ENCODE measurements at places on chromosomes 2 and 18.

- no peak for DNase-seq
These were observed 55.9 kb upstream of the SLC38A11 start for GRCh38 chr2:165011199-165011598.

DNA sequence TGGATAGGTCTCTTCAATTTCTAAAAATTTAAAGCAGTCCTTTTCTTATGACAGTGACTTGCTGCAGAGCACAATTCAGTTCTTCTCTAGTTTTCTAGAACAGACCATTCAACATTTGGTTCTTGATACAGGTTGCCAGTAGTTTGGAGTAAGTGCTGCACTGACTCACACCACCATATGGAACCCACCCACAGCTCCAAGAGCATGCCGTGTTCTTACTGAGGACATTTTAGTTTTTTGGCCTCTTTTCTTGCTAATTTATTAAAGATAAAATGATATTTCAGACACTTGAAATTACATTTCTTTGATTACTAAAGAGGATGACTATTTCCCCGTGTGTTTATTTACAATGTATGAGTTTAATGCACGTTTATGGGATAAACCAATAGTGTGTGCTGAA, 120.0 kb downstream of the COL4A4 start:
- DNase-seq = no peak

DNA sequence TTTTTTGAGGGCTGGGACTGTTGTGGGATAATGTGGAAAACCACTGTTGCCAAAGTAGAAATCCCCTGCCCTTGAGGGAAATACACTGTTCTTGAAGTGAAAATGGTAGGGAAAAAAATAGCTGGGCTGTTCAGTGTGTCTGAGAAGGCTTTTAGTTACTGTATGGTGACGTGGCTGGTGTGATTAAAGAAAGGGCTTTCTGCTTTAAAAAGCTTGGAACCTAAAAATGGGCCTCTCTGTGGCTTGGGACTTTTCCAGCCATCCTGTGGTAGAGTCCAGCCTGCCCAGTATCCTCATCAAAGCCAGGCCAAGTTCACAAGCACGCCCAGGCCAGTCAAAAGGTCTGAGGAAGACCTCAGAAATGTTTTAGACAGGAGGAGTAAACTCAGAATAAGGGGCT, 6.8 kb downstream of the MGAT5 start:
- no peak for DNase-seq

GRCh38 chr18:67599277-67599676, 82.8 kb upstream of the DSEL start:
- no peak for DNase-seq

DNA sequence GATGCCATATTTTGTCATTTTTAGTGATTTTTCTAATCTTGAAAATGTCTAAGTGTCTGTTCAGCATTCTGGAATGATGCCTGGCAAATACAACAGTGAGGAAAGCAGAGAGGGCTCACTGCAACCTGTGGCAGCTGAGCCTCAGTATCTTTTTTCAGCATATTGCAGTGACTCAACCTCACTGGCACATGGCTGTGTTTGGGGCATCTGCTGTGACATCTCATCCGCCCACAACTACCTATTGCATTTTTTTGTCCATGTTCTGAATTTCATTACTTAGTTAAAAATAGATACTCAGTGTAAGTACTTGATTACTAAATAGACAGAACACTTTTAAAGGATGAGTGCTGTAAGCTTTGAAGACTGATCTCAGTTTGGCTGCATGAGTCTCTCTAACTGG, 10.7 kb downstream of the BABAM2 start:
- DNase-seq = no peak

DNA sequence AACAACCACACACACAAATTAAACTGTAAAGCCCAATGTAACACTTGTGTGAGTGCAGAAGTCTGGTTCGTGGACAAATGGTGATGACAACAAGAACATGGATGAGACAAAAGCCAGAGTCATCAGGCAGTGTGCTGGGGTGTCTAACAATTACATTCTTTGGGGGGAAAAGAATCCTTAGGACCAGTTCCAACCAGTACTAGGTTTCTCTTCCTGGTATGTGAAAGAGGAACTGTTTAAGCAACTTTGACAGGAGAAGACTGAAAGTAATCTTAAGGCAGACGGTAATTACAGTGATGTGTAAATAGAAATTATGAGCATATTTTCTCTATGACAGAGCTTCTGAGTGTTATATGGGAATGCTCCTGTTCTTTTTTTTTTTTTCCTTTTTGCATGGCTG, 133.4 kb downstream of the AFF3 start:
- no peak for DNase-seq

- DNase-seq = no peak
These were observed 155.3 kb downstream of the GFPT1 start for GRCh38 chr2:69231612-69232277.

- DNase-seq = no peak
These were observed 68.3 kb upstream of the YPEL5 start for GRCh38 chr2:30078521-30078920.

- no peak for DNase-seq
These were observed 407.6 kb downstream of the DSEL start for GRCh38 chr18:67108894-67109293.

DNA sequence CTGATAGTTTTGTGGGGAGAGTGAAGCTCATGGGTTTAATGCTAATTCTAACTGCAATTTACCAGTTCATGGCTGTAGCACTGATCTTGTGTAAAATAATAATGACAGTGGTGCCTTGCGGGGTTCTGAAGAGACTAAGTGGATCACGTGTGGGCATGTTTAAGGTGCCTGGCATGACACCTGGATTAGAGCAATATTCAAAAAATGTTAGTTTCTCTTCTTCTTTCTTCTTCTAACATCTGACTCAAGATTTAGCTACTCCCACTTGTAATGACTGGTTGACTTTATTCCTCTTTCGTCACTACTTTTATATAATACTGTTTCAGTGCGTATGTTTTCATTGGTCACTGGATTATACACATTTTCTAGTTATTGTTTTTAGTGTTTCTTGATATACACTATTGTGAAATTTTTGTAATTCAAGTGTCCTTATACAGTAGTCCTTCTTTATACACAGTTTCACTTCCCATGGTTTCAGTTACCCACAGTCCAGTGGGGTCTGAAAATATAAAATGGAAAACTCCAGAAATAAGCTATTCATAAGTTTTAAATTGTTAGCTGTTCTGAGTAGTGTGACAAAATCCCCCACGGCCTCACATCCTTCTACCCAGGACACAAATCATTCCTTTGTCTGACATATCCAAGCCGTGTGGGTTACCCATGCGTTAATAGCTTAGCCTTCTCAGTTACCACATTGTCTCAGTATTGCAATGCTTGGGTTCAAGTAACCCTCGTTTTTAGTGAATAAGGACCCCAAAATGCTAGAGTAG, 662.2 kb upstream of the CNTNAP5 start:
- DNase-seq = no peak

DNA sequence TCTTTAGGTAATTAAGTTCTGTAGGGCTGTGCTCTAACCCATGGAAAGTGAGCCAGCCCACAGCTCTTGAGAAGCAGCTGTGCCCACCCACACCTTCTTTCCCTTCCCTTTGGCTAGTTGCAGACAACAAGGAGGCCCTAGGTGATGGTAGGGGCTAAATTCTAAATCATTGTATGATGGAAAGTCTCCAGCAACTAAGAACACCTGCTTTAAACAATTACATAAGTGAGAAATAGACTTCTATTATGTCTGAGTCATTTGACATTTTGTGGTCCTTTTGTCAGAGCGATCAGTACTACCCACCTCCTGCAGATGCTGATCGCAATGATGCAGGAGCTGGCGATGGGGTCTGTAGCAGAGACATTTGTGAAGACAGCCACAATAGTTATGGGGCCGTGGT, 79.6 kb downstream of the TEX51 start:
- no peak for DNase-seq

GRCh38 chr18:77081390-77081778, 51.2 kb downstream of the MBP start:
- no peak for DNase-seq

- no peak for DNase-seq
These were observed 86.7 kb downstream of the NRP2 start for GRCh38 chr2:205768815-205769494.

- DNase-seq = no peak
These were observed 21.9 kb downstream of the MRPL35 start for GRCh38 chr2:86221066-86221684.

DNA sequence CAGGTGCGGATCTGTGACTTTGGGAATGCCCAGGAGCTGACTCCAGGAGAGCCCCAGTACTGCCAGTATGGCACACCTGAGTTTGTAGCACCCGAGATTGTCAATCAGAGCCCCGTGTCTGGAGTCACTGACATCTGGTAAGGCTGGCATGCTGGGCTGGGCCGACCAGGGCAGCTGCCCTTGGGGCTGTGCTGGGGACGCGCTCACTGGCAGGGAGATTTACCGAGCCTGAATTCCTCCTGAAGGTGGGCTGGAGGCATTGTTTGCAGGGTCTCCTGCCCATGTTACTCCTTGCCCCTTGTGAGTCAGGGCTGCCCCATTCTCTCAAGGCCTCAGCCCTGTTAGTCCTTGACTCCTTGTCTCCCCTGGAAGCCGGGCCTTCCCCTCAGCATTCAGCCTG, 18.7 kb upstream of the GMPPA start:
- DNase-seq = no peak

- DNase-seq = no peak
These were observed 52.0 kb upstream of the TNP1 start for GRCh38 chr2:216911886-216912285.

DNA sequence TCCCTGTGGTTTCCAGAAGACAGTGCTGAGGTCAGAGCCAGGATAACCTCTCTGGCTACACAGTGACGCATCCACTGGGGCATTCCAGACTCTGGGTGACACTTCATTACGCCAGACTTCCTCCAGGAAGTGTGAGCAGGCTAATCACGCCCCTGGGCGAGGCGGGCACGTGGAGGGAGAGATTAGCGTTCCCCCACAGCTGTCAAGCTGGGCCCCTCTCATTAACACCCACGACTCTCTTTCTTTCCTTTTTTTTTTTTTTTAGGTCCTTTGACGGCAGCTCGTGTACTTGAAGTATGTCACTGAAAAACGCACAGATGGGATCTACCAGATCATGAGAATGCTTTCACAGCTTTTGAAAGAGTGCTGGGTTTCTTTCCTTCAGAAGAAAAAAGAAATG, 274.6 kb downstream of the AFF3 start:
- no peak for DNase-seq

GRCh38 chr2:168433527-168433926, 22.5 kb upstream of the CERS6 start:
- DNase-seq = no peak

GRCh38 chr2:201520201-201520600, 68.7 kb downstream of the STRADB start:
- DNase-seq = no peak

GRCh38 chr2:224183086-224183485, 144.0 kb upstream of the SERPINE2 start:
- no peak for DNase-seq

GRCh38 chr2:68995916-68996315, 17.1 kb upstream of the ANTXR1 start:
- no peak for DNase-seq

DNA sequence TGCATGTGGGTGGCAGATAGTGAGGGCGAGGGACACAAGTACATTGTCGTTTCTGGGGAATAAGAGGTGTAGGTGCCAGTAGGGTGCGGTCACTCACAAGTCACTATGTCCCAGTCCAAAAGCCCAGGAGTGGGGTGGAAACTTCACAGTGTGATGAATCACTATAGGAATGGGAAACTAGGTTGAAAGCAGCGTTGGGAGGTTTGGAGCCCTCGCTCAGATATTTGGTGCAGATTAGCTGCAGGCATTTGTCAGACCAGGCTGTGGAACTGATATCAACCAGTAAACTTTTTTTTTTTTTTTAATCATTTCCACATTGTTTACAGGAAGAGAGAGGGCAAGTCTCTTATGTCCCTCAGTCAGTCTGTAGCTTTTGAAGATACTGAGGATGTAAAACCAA, 121.8 kb downstream of the CERS6 start:
- no peak for DNase-seq

- DNase-seq = no peak
These were observed 11.0 kb upstream of the NCKAP5 start for GRCh38 chr2:133579274-133579673.

- DNase-seq = no peak
These were observed 46.7 kb upstream of the ACVR1 start for GRCh38 chr2:157922815-157923214.

Data from cortex of kidney (tissue), 1 donor.